ENCODE measurements at places on chromosomes 7 and 10.

DNA sequence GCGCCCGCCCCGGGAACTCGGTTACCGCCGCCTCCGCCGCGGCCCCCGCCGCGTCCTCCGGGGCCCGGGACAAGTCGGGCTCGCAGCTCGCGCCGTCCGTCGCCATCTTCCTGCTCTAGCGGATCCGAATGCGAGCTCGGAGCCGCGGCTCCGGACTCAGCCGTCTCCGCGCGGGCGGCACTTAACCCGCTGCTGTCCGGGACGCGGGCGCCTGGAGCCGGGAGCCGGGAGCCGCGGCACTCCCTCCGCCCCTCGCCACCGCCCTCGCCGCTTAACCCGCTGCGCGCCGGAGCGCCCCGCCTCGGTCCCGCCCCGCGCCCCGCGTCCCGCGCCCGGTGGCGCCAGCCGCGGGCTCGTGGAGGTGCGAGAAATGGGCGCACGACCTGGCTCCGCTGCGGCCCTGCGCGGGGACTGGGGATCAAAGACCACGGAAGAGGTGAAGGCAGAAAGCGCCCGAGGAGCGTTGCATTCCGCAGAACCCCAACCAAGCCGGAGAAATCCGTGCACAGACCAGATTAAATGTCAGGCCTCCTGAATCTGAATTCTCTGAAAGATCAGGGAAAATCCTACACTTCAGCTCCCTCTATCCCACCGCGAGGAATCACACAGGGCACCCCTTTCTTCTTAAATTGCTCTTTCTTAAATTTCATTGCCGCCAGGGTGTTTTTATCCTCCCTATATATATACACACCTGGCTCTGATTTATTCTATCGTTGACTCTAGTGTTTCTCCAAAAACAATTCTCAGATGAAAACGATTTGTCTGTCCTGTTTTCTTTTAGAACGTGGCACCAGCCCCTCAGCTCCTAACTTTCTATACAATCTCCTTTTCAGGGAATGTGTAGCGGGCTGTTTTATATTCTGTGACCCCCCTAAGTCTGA, at the start of gene CTTNBP2:
TSS of gene CTTNBP2 (minus strand) at position 132 of the 881 bp plus-strand sequence. CDS start at position 106, 26 bp downstream.
- peak; percentile 41 for DNase-seq

GRCh38 chr10:16297642-16298041, 139.2 kb upstream of the PTER start:
- DNase-seq = no peak

GRCh38 chr10:117470733-117471132, 71.8 kb upstream of the EMX2 start:
- no peak for DNase-seq

DNA sequence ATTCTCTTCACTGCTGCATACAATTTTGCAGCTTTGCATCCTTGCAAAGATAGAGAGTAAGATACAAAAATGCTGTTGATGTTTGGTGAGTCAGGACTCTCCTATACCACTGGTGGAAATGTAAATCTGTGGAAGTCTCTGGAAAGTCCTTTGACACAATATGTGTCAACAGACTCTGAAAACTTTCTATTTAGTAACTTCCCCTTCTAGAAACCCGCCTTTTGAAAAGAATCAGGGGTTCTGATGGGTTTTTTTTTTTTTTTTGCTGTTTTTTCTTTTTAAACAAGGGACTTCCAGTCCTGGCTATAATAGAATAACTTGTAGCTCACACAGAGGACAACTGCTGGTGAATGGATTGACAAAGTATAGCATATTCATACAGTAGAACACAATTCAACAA, 16.4 kb downstream of the NOD1 start:
- no peak for DNase-seq

- peak; percentile 77 for DNase-seq
These were observed 37.9 kb downstream of the VOPP1 start for GRCh38 chr7:55534262-55534915.

GRCh38 chr10:26860102-26860442, 686 bp downstream of the ABI1 start:
- DNase-seq = peak; percentile 77

GRCh38 chr10:11670381-11670780, 58.9 kb upstream of the USP6NL start:
- no peak for DNase-seq

GRCh38 chr7:32892521-32893206, 1.1 kb upstream of the KBTBD2 start:
- peak; percentile 65 for DNase-seq

GRCh38 chr10:132137111-132138072, 49.4 kb upstream of the DPYSL4 start:
- no peak for DNase-seq

DNA sequence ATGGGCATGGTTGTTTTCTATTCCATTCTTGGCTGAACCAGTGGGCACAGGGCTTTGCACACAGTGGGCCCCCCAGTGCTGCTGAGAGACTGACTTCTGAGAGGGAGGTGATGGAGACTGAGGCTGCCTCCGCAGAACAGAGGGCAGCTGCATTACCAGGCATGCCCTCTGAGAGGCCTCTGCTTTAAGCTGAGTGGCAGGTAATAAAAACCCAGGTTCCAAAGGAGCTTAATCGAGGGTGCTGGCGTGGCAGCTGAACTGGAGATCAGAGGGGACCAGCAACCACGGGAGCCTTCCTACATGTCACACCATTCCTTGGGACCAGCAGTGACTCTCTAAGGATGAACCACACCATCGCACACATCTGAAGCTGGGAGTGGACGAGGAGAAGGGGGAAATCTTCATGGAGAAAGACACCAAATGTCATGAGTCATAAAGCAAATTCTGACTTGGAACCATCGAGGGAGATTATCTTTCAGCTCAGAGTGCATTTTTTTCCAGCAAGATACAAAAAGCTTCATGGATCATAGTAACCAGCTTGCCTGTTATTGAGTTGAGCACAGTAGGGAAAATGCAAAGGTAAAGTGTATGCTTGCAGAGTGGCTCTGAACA, 24.6 kb downstream of the HIPK2 start:
- DNase-seq = peak; percentile 41

GRCh38 chr10:30057421-30057841, 2.0 kb downstream of the JCAD start:
- peak; percentile 25 for DNase-seq

DNA sequence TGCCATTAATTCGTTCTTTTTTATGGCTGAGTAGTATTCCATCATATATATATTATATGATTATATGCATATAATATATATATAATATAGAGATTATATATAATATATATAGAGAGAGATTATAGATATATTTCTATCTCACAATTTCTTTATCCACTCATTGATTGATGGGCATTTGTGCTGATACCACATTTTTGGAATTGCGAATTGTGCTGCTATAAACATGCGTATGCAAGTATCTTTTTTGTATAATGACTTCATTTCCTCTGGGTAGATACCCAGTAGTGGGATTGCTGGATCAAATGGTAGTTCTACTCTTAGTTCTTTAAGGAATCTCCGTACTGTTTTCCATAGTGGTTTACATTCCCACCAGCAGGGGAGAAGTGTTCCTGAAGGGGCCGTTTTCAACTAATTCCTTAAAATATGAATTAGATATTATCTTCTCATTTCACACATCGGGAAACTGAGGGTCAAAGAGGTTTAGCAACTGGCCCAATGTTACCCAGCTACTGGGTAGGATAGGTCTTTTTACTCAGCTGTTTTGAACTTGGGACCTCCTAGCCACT, 16.5 kb downstream of the NFE2L3 start:
- no peak for DNase-seq

GRCh38 chr10:48894911-48895802, 44.5 kb downstream of the LRRC18 start:
- DNase-seq = no peak

- no peak for DNase-seq
These were observed 977 bp downstream of the TMEM248 start for GRCh38 chr7:66921918-66922486.

DNA sequence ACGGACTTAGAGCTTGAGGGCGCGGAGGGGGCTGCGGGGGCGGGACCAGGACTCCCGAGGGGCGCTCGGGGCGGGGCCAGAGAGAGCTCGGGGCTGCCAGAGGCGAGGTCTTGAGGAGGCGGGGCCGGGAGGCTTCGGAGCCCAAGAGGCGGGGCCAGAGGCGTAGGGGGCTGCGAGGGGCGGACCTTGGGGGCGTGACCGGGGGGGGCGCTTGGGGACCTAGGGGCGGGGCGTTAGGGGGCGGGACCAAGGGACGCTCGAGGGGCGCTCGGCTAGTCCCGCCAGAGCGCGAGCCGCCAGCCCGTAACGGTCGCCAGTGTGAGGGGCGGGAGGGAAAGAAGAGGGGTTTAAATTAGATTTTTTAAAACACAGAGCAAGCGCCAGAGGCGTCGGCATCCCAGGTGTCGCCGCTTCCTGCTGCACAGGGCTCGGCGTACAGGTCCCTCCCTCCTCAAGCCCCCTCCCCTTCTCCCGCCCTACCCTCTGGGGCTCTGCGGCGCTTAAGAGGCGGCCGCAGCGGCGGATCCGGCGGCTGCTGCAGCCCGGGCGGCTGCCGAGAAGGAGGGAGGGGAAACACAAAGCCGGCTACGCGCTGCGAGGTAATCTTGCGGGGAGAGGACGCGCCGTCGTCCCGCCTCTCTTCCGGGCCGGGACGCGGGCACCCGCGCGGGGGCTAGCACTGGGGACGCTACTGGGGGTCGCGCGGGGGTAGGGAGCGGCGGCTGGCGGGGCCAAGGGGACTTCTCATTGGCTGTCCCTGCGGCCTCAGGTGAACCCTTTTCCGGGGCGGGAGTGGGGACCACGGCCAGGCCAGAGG, at the start of gene ADD3:
TSS of gene ADD3 (plus strand) at position 284 of the 817 bp plus-strand sequence. CDS start 92,670 bp downstream, outside the sequence.
- DNase-seq = peak; percentile 92

GRCh38 chr7:22147868-22148267, 202.2 kb upstream of the CDCA7L start:
- no peak for DNase-seq

DNA sequence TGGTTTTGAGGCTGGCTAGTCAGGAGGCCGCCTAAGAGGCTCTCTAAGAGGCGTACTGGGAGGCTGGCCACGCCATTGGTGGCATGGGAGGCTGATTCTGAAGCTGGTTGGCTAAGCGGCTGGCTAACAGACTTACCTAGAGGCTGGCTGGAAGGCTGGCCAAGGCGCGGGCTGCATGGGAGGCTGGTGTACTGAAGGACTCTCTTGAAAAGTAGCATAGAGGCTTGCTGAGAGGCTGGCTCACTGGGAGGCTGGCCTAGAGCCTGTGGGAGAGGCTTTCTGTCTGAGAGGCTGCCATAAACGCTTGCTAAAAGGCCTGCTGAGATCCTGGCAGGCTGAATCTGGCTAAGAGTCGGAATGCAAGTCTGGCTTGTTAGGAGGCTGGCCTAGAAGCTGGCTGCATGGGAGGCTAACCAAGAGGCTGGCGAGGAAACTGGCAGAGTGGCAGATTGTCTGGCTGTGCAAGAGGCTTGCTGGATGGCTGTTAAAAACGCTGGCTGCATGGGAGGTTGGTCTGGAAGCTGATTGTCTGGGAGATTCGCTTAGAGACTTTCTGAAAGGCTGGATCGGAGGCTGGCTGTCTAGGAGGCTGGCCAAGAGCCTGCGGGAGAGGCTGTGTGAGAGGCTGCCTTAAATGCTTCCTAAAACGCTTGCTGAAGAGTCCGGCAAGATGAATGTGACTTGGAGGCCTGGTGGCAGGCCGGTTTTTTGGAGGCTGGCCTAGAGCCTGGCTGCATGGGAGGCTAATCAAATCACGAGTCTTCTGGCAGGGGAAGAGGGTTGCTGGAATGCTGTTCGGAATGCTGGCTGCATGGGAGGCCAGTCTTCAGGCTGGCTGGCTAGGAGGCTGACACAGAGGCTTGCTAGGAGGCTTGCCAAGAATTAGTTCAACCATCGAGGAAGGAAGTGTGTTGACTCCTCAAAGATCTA, 134.2 kb downstream of the OR13A1 start:
- DNase-seq = peak; percentile 63

- DNase-seq = no peak
These were observed 28.9 kb downstream of the PON1 start for GRCh38 chr7:95295397-95295796.

GRCh38 chr7:74505471-74506324, 52.0 kb downstream of the GTF2IRD1 start:
- DNase-seq = no peak
